Prostate gland (tissue), 2 donors: ENCODE measurements at places on chromosomes 6 and 20.

DNA sequence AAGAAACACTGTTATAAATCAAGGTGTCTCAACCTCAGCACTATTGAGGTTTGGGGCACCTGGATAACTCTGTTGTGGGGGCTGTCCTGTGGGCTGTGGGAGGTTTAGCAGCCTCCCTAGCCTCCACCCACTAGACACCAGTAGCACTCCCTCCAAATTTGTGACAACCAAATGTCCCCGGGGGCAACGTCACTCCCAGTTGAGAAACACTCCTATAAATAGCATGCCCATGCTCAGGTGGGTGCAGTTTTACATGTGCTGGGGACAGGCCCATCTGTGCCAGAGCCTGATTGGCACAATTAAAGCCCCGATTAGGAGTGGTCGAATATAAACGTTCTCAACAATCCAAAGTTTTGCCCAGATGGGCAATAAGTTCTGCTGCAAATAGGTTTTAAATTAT, 78.9 kb downstream of the FAM50B start:
- DNase-seq: no peak

- DNase-seq: no peak
Observed at GRCh38 chr6:90444160-90444714, 142.6 kb downstream of the MAP3K7 start.

DNA sequence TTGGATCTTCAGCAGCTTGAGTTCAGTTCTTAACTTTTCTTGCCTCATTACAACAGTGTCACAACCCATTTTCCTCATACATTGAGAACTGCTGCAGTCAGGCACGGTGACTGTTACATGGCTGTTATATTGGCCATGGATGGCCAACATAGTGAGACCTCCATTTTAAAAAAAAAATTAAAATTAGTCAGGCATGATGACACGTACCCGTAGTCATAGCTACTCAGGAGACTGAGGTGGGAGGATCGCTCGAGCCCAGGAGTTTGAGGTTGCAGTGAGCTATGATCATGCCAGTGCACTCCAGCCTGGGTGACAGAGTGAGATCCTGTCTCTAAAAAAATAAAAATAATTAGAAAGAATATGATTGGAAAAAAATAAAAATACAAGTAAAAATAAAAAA, 9.9 kb upstream of the MMP24 start:
- no peak for DNase-seq

- no peak for DNase-seq
Observed at GRCh38 chr6:124924333-124924759, 37.9 kb upstream of the RNF217 start.

GRCh38 chr20:46827718-46828458, 66.8 kb upstream of the EYA2 start:
- DNase-seq: no peak

- no peak for DNase-seq
Observed at GRCh38 chr6:37528541-37528940, 28.8 kb upstream of the CCDC167 start.

- no peak for DNase-seq
Observed at GRCh38 chr6:93083337-93084230, 335.8 kb downstream of the EPHA7 start.

GRCh38 chr20:63689046-63690002, 7.1 kb upstream of the TNFRSF6B start:
- DNase-seq: no peak

- DNase-seq: no peak
Observed at GRCh38 chr6:114747995-114748625, 405.3 kb upstream of the HS3ST5 start.

DNA sequence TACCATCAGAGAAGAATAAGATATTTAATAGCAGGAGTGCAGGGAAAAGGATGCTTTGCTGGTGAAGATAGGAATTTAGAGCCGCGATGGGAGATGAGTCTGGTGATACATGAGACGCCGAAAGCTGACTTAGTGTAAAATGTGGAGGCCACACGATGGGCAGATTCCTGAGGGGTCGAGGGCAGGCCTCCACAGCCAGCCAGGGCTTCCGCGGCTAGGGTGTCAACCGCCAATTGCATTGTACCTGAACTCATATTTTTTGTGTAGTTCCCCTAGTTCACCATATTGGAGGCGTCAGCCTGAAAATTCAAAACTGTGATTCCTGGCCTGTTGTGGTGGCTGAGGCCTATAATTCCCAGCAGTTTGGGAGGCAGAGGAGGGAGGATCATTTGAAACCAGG, 8.5 kb downstream of the ETV7 start:
- no peak for DNase-seq

DNA sequence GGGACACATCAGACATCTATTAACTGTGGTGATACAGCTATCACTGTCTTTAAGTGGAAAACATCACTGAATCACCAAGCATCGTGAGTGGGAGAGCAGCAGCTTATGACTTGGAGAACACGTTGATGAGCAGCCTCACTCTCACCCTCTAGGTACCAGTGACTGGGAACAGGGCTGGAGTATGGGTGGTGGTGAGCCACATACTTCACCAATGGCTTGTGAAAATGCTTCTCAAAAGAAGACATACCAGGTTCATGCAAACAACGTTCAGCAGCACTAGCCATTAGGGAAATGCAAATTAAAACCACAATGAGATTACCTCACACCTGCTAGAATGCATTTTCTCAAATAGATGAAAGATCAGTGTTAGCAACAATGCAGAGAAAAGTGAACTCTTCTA, 25.3 kb downstream of the SNX5 start:
- no peak for DNase-seq

GRCh38 chr6:39517756-39518155, 195.3 kb upstream of the KCNK16 start:
- DNase-seq: no peak

GRCh38 chr6:106162921-106163320, 76.8 kb downstream of the PRDM1 start:
- no peak for DNase-seq

DNA sequence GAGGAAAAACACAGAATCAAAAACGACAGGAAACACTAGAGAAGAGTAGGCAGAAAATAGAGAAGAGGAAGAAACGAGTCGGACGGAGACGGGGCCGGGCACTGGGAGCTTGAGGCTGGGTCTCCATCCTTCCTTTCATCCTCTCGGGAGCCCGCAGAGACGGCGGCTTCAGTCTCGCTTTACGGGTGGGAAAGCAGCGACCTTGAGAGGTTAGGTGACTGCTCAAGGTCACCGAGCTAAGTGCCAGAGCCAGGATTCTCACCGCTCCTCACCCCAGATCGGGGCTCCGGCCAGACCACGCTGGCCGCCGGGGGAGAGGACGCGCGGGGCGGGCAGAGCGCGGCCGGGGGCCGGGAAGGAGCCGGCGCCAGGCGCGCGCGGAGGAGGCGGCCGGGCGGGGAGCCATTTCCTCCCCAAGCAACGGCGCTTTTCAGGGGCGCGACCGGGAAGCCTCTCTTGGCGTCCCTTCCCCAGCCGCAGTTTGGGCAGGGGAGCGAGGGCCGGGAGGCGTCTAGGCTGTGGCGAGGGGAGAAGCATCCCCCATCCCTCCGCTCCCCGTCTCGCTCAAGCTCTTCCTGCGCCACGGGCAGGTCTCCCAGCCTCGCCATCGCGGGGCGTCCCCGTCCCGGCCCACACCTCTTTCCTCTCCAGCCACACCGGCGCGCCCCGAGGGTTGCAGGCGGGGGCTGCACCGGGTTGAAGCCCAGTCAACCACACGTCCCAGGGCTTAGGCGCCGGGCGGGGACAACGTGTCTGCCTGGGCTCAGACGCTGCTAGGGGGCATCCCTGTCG, 24.1 kb upstream of the MAP3K7 start:
- DNase-seq: peak; percentile 12

DNA sequence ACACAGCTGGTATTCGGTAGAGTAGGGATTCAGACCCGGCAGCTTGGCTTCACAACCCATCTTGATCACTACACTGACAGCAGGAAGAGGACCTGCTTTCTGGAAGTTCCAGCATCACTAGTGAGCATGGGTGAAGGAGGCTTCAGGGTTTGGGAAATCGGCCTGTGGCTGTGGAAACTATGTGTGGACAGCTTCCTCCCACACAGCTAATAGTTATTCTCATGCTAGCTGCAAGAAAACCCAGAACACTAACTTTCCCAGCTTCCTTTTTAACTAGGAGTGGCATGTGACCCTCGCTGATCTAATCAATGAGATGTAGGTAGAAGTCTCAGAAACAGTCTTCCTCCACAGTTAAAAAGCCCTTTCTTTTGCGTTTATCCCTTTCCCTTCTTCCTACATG, 36.3 kb upstream of the SIRPA start:
- no peak for DNase-seq

GRCh38 chr6:168197636-168198301, 118.8 kb upstream of the FRMD1 start:
- DNase-seq: no peak

- no peak for DNase-seq
Observed at GRCh38 chr20:35771367-35771688, 487 bp upstream of the PHF20 start.

DNA sequence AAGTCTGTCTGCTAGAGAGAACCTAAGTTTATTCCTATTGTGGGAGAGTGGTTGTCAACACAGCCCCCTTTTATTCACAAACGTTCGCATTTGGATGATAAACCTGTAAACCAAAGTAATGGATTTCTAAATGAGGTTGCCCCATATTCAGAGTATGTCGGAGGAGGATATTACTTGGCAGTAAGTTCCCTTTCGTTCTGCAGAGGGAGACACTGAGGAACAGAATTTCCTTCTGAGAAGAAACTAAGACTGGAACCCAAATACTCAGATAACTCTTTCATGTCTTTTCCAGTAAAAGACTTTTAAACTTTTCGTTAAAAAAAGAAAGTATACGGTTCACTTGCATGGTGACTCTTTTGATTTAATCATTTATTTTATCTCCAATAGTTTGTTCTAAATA, 754.6 kb upstream of the MMS22L start:
- no peak for DNase-seq

- DNase-seq: no peak
Observed at GRCh38 chr20:32930181-32930580, 71.5 kb downstream of the EFCAB8 start.

GRCh38 chr20:23358923-23359593, 2.9 kb upstream of the GZF1 start:
- no peak for DNase-seq

- DNase-seq: no peak
Observed at GRCh38 chr20:20657092-20657491, 55.4 kb downstream of the RALGAPA2 start.

GRCh38 chr6:44082872-44083321, 44.4 kb downstream of the MRPL14 start:
- DNase-seq: no peak
